Cerebellar cortex (tissue), 1 donor: ENCODE measurements at places on chromosomes 7 and 10.

- DNase-seq, result no peak
Observed at GRCh38 chr7:101234636-101235035, 3.0 kb downstream of the CLDN15 start.

DNA sequence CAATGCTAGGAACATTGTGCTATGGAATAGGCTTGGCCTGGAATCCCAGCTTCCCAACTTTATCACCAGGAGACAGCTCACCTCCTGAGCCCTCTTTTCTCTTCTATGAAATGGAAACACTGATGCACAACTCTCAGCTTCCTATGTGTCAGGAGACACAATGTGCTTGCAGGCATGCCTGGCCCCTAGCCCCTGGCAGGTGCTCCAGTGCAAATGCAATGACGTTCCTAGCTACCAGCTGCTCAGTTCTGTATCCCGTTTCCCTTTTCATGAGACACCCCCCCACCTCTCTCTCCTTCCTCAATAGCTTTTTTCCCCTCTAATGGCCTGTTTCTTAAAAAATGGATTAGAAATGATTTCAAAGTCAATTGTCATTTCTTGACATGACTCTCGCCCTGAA lies 30.7 kb downstream of the HABP2 start:
- no peak for DNase-seq

DNA sequence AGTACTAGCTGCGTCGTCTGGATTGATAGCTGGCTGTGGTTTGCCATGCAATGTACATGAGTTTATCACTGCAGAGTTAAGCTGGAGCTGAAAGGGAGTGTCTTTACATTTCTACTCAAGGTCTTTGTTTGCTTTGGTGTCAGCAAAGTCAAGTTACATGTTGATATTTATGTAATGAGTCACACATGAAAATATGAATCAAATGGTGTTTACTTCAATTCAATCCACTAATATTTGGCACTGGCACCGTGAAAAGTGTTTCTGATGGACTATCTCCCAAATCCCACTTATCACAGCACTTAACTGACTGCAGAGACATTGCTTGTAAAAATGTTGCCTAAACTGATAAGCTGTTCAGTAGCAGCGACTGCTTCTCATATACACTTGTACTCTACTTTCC lies 395.9 kb downstream of the TFEC start:
- DNase-seq, result no peak

DNA sequence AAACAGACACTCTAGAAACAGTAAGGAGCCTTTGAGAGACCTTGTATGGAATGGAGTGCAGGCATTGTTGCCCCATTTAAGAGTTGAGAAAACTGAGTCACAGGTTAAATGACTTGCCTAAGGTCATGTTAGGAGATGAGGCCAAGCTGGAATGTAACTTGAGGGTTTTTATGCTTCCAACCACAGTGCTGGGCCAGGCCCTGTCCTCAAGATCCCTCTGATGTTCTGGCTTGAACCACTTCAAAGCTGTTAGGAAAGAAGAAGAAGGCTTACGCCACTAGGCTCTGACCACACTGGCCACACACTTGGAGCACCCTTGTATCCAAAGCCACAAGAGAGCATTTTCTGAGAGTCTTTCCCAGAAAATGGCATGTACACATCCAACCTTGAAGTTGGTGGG lies 42.7 kb downstream of the PLAU start:
- DNase-seq, result no peak

DNA sequence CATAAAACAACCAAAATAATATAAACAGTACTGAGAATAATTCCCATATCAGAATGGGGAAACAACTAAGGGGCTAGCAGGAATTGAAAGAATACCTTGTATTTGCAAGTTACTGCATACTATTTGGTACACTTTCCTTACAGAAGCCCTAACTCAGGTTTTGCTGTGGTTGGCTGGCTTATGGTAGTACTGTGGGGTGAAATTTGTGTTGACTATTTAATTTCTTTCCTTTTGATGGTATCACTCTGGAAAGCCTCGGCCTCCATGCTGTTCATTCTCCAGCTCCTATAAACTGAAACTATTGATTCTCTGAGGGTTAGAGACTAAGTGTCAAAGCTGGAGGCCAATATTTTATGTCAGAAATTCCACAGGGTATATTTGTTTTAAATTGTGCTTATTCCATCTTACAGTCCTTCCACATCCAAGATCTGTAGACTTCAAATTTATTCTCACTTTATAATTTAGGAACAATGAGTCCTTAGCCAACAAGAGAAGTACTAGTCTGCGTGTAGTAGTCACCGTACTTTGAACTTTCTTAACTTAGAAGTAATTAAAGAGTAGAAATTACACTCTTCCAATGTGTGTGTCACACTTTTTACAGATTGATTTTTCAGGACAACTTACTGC lies 13.4 kb downstream of the SKIDA1 start:
- DNase-seq, result no peak

GRCh38 chr10:122078965-122079795 lies 90.2 kb downstream of the TACC2 start:
- DNase-seq, result no peak

DNA sequence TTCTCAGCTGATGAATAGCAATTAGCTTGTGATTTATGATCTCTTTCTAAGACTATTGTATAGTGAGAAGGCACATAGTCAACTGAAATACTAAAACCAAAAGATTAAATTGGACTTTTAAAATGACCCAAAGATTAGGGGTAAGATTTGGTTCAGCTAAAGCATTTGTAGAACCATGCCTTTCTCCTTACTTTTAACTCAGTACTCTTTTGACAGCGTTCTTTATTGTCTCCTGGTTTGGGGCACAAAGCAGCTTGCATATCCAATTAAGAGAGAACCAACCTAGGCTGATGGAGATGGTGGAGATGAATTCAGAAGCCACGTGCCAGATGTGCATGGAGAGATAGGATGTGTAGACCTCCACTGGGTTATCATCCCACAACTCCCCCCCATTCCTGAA lies 45.8 kb downstream of the FHIP2A start:
- DNase-seq, result no peak

GRCh38 chr10:79379512-79380124 lies 32.3 kb downstream of the PPIF start:
- DNase-seq, result peak; percentile 21

DNA sequence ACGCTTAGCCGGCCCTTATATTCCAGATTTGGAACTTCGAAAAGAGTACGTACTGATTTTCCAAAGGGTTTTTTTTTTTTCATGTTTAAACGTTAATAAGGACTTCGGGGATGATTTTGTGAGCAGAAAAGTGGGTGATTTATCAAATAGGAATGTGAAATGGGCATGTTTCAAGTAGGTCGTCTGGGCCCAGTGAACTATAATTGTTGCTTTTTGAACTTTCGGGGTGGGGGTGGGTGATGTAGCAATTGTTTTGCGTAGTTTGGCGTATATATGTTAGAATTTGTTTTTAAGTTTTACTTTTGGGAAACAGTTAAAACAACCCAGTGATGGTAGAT lies 299 bp upstream of the PBLD start:
- no peak for DNase-seq

- no peak for DNase-seq
Observed at GRCh38 chr10:21180604-21181003, 283.5 kb upstream of the NEBL start.

- DNase-seq, result peak; percentile 58
Observed at GRCh38 chr10:103635580-103635979, 142.1 kb downstream of the NEURL1 start.

- no peak for DNase-seq
Observed at GRCh38 chr7:618539-619367, 99.1 kb upstream of the PDGFA start.

DNA sequence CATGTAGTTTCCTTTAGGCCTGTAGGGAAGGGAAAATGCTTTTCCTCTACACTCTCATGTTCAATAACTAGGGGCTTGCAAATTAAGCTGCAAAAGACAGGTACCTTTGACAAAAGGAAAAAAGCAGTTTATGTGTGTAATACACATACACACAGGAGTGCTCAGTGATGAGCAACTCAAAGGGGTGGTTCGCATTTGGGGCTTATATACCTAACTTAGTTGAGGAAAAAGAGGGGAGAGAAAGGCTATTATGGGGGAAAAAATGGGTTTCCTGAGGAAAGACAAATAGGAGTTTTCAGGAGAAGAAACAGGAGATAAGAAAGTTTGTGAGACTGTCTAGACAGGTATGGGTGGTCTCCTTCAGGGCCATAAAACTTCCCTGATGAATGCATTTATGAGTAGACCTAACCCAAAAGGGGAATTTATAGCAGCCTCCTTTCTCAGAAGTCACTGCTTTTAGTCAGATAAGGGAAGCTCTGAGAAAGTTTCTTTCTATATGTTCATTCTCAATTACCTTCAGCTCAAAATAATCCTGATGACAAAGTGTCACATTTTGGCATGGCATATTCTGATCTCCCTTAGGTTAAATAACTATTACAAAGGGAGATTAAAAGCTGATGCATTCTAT lies 55.2 kb upstream of the EZH2 start:
- no peak for DNase-seq

GRCh38 chr10:59234816-59235429 lies 58.5 kb downstream of the PHYHIPL start:
- peak; percentile 30 for DNase-seq

GRCh38 chr10:119412244-119413092 lies 130.1 kb downstream of the RGS10 start:
- peak; percentile 89 for DNase-seq

DNA sequence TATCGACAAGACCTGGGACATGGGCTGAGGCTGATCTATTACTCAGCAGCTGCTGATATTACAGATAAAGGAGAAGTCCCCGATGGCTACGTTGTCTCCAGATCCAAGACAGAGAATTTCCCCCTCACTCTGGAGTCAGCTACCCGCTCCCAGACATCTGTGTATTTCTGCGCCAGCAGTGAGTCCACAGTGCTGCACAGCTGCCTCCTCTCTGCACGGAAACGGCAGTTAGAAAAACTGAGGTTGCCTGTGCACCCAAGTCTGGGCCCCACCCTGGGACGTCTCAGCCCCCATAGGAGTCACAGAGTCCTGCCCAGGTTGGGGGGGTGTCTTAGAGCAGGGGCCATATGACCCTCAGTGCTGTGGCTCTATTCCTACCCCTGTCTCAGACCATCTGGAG lies 167.4 kb upstream of the PRSS58 start:
- DNase-seq, result no peak

DNA sequence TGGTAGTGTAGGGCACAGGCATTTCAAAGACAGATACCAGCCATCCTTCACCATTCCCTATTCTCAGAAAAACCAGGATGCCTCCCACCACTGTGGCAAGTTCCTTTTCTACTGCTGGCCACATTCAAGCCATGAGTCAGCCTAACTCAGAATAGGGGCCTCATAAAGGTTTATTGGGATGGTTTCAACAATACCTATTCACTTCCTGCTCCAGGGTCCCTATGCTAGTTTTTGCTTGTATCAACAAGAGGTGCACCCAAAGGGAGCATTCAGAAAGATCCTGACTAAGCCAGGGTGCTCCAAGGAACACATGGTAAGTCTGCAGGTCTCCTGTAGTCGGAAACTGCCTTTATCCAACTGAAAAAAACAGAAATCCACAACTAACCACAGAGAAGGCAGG lies 76.9 kb upstream of the EGR2 start:
- DNase-seq, result no peak

GRCh38 chr7:79702116-79702515 lies 248.6 kb upstream of the MAGI2 start:
- no peak for DNase-seq

DNA sequence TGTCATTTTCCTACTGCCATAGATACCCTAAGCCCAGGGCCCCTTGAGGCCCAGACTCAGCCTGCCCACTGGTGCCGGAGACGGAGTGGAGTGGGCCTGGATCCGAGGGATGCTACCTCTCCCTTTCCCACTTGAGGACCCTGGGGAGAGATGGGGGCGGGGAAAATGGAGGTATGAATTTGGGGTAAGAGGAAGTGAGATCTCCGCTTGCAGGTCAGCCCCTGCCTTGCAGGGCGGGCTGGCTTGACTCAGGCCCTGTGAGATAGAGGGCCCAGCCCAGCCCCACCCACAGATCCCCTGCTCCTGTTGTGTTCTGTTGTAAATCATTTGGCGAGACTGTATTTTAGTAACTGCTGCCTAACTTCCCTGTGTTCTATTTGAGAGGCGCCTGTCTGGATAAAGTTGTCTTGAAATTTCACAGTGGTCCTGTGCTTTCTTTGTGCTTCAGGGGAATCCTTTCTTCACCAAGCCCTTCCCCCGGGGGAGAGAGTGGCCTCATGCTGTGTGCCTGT lies 13.2 kb downstream of the YKT6 start:
- no peak for DNase-seq

DNA sequence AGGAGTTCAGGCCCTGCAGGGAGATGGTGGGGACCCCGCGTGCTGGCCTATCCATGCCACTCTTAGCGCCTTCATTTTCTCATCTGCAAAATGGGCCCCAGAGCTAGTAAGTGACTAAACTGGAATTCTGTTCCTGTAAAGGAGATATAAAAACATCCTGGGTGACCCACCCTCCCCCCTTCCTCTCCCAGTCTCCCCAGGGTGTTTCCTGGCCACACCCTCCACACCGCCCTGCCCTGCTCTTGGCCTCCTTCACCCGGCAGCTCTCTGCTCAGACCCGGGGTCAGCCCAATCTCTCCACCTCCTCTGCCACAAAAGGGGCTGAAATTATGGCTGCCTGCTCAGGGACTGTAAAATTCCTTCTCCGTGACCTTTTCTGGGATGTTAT lies 70.7 kb downstream of the C10orf105 start:
- no peak for DNase-seq

- DNase-seq, result no peak
Observed at GRCh38 chr7:115831371-115831770, 199.2 kb downstream of the TFEC start.

- DNase-seq, result no peak
Observed at GRCh38 chr7:4052130-4052529, 630.0 kb upstream of the FOXK1 start.

DNA sequence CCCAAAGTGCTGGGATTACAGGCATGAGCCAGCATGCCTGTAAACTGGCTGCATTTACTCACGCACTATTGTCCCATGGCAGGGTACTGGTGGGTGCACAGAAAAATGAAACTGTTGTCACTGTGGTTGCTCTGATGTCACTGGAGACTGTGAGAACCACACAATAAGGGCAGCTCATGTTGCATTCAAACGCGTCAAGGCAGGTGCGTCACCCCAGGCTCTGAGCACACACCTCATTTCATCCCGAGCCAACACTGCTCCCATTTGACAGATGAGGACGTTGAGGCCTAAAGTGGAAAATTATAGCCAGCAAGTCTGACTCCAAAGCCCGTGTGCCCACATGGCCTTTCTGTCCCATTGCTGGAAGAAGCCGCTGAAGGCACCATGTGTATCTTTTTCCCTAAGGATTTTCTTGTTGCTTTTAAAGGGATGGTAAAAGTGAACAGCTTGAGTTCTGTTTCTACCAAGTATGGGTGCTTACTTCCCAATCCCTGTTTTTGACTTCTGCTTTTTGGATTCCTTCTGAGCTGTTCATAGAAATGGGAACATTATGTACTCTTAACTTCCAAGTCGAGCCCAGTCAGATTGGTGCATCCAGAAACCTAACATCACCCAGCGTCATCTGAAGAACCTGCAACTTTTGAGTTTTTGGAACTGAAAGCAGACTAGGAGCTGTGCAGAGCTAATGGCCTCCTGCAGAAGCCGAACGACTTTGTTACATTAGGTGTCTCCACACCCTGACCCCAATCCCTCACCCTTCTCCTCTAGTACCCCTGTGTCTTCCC lies 60.1 kb upstream of the CARD11 start:
- DNase-seq, result no peak

- DNase-seq, result peak; percentile 22
Observed at GRCh38 chr7:82859106-82859850, 303.4 kb downstream of the PCLO start.

GRCh38 chr7:36565792-36566356 lies 158.4 kb downstream of the AOAH start:
- peak; percentile 49 for DNase-seq
